ENCODE measurements at places on chromosomes 2 and 18.

DNA sequence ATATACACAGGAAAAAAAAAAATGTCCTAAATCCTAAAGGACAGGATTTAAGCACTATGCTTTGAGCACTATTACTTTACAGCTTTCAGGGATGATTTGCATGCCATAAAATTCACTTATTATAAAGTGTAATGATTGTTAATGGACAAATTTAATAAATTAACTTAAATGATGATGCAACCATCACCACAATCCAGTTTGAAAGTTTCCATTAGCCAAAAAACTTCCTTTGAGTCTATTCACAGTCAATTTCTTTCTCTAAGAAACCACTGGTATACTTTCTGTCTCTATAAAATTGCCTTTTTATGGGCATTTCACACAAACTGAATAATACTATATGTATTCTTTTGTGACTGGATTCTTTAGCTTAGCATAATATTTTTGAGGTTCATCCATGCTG is 111.1 kb upstream of the RIOK3 start:
- no peak for DNase-seq

DNA sequence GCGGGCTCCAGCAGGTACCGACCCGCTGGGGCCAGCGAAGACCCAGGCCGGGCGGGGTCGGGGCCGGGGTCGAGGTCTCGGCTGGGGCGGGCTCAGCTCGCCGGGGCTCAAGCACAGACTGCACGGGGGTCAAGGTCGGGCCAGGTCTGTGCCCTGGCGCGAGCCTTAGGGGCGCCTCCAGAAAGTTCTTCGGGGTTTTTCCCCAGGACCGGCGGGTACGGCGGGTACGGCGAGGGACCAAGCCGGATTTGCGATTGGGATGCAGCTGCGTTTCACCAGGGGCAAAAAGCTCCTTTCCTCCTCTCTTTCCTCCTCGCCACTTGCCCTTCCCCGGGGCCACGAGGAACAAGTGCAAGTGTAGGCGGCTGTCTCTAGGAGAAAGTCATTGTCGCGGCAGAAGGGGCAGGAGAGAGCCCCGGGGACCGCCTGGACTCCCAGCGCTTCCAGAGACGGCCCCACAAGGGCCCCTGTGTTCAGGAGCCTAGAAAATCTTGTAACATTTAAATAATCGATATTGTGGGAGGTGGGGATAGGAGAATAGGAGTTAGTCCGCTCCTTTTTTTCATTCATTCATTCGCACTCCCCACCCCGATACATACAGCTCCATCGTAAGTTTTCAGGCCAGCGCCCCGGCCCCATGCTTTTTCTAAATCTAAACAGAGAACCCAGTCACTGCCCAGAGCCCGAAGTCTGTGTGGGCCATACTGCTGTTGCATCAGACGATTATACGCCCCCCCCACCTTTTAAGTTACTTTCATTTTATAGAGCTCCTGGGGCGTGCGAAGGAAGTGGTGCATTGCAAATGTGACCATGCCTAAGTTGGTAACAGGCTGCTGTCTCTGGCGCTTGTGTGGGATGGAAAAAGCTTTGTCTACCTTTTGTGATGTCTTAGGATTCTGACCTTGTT is 679 bp downstream of the PMAIP1 start:
- peak; percentile 47 for DNase-seq

DNA sequence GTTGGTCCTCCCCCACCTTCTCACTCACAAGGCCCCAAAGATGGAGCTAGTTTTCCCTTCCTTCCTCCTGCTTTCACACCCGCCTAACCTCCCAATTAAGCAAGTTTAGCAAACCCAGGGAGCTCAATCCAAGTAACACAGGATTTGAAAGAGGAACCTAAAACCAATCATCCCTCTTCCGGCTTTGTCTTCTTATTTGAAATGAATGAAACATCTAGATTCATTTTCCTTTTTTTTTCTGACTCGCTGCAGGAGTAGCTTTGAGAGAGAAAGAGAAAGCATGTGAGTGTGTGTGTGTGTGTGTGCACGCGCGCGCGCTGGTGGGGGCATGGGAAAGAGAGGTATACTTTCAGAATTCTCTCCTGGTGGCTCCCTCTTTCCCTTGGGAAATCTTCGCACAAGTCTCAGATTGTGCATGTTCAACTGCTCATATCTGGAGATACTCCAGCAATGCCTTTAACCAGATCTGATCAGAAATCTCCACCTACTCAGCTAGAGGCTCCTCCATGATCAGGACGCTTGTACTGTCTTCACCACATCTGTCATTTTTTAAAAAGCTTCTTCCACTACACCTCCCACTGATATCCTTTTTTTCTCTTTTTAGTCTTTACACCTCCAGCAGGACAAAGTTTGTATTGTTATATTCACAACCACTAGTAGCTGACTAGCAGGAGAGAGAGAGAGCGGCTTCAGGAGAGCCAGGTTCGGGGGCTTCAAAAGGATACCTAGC is 1.7 kb downstream of the SLC8A1 start:
- no peak for DNase-seq

GRCh38 chr2:217671871-217672270 is 330.9 kb downstream of the TNS1 start:
- DNase-seq = no peak

- DNase-seq = no peak
These were observed 16.3 kb downstream of the ANKRD44 start for GRCh38 chr2:197294260-197294659.

DNA sequence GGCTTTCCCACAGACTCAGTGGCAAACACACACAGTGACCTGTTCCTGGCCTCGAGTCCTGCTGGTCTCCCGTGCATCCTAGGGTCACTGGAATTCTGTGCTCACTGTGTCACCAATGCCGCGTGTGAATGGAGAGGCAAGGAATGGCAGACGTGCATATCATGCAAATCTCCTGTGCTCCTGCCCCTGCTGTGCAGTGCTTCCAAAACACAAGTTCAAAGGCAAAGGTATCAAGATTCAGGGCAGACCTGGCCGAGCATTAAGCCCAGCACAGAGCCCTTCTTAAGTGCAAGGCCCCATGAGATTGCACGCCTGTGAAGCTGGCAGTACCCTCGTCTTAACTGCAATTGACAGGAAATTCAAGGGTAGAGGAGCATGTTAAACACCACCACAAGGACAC is 129.1 kb downstream of the NDUFA10 start:
- DNase-seq = no peak

DNA sequence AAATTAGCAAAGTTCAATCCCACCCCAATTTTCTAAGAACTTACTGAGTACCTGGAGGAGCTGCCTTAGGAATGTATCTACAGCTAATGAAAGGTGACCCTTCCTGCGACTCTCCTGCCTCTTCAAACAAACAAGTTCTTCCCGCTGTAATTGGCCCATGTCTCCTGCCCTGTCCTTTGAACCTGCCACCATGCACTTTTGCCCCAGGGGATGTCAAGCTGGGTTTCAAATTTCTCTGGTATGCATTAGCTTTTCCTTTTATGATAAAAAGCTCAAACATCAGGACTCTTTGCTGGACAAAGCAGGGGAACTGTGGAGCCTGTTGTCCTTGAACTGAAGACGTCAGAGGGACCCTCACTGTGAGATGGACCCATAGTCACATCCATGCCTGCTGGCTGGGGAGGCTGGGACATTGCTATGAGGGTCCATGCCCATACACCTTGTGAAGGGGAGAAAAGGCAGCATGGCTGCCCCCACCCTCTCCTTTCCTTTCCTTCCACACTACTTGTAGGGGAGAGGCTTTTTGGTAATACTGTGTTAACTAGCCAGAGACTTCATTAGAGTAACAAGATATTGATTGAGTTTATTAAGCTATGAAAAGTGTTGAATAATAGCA is 210.7 kb upstream of the COPS8 start:
- DNase-seq = no peak
